RPMI7951 (cell line): ENCODE measurements at places on chromosomes 6 and 20. TPM values are rescaled to one million over a fixed set of nuclear protein-coding genes. Genes with fewer than 3 reads are reported as not detected.

Gene IP6K3
- 0.36 and 1.1 TPM in 2 replicates for total RNA-seq

Gene EEF1A2
- total RNA-seq, result 14.1 and 17.6 TPM in 2 replicates

Gene HLA-DRA
- total RNA-seq, result 18.8 and 21.4 TPM in 2 replicates

Gene NR2E1
- 0.10 TPM in 1 of 2 replicates, not detected in the other for total RNA-seq

Gene ADAM33
- total RNA-seq, result 3.0 and 3.6 TPM in 2 replicates

Gene TRIM10
- total RNA-seq, result not detected in 2 replicates

Gene USP49
- 0.60 and 1.3 TPM in 2 replicates for total RNA-seq

Gene SLC17A2
- total RNA-seq, result not detected in 2 replicates

Gene CD24
- total RNA-seq, result 0.72 and 1.9 TPM in 2 replicates

Gene RSPH4A
- not detected in 2 replicates for total RNA-seq

Gene TFAP2A
- total RNA-seq, result 8.9 and 9.0 TPM in 2 replicates

Gene OR2H1
- not detected in 2 replicates for total RNA-seq

Gene CRISP3
- total RNA-seq, result not detected in 2 replicates

Gene TBX18
- total RNA-seq, result 9.1 and 13.6 TPM in 2 replicates

Gene GPR6
- not detected in 2 replicates for total RNA-seq

Gene FAM184A
- 0.24 and 0.78 TPM in 2 replicates for total RNA-seq

Gene SLC4A11
- total RNA-seq, result 0.60 and 0.68 TPM in 2 replicates

Gene MATN4
- total RNA-seq, result 0.10 TPM in 1 of 2 replicates, not detected in the other

Gene BPIFB4
- not detected in 2 replicates for total RNA-seq

Gene TRIM26
- 32.3 and 36.4 TPM in 2 replicates for total RNA-seq

Gene SOBP
- 0.49 and 0.60 TPM in 2 replicates for total RNA-seq

Gene SEL1L2
- total RNA-seq, result not detected in 2 replicates

Gene CLVS2
- not detected in 2 replicates for total RNA-seq
